NCI-H1092 treated with DMSO at 0.1 percent for 48 hours (cell line): ENCODE measurements at places on chromosomes 3 and 15.

DNA sequence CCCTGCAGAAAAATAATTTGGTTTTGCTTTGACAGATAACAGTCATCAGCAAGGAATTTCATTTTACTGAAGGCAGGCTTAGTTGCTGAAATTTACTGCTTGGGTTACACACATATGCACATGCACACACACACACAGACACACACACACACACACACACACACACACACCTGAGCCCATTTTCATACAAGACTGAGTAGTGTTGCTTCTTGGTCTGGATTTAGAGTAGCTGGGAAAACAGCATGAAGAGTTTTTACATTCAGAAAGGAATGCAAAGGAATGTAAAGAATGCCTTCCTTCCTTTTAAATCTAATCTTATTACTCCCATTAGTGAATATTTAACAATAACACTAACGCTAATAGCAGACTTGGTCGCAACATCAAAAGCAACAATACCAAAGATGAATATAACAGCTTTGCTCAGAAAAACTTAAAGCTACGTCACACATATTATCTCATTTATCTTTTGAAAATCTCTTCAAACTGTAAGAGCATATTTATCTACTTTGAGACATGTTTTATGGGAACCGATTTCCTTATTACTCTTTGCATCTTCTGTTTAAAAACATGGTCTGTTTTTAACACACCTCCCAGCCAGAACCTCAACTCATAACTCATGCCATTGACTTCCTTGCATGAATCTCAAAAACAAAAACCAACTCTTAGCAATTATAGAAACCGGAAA, 32.5 kb downstream of the RFTN1 start:
- no peak for DNase-seq

DNA sequence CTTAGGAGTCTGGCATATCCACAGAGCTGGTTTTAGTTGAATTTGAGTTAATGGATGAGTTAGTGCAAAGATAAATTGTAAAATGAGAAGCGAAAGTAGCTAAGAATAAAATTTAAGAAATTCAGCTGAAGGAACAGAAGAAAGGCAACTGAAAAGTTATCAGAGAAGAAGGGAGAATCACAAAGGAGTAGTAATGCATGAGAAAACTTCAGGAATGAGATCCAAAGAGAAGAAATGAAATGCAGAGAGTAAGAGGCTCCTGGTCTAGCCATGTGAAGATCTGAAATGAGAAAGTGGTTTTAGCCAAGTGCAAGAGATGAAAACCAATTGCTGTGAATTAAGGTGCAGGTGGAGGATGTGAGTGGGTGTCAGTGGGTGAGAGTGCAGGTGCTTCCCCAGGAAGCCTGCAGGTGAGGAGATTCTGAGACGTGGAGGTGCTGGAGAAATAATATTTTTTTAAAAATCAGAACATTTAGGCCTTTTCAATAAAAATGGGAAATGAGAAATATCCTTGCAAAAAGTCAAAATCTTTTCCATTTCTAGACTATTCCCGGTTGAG, 18.5 kb downstream of the KBTBD8 start:
- no peak for DNase-seq

DNA sequence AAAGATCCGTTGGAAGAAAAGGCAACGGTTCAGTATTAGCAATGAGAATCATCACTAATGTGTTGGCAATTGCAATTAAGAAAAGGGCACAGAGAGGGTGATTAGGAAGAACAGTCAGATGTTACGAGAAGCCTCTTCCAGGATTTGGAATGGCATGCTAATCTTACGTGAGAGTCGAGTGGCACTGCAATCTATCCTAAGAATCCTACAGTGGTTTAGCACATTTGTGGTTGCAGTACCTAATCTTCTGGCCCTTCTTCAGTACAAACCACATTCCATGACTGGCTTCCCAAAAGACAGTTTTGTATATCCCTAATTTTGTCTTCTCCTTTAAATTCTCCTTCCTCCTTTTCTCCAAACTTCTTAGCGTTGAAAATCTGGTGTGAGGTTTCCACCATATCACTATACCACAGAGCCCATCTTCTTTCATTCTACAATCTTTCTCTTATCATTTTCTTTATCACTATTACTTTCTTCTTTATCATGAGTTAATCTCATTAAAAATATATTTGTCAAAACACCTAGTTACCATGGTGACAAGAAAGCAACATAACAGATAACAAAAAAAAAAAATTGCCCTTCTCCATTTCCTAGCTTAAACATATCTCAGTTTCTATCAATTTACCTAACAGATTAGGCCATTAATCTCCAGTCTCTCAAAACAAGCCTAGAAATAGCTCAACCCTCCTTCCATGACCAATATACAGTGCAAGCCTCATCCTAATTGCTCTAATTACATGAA, 60.1 kb downstream of the IGSF11 start:
- no peak for DNase-seq

DNA sequence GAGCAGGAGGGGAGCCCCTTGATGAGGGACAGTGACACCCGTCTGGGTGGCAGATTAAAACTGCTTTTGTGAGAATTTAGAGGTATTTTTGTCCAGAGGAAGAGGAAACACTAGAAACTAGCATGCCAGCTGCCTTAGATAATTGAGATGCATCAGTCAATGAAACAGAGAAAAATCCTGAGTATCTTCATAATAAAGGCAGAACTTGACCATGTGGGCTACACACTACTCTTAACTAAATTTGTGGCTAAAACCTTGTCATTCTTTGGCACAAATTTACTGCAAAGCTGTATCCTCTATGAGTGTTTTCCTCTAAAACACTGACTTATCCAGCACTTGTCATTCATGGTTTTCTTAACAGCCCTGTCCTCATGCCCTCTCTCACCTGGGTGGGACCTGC, 259.7 kb upstream of the TPM1 start:
- DNase-seq: no peak

DNA sequence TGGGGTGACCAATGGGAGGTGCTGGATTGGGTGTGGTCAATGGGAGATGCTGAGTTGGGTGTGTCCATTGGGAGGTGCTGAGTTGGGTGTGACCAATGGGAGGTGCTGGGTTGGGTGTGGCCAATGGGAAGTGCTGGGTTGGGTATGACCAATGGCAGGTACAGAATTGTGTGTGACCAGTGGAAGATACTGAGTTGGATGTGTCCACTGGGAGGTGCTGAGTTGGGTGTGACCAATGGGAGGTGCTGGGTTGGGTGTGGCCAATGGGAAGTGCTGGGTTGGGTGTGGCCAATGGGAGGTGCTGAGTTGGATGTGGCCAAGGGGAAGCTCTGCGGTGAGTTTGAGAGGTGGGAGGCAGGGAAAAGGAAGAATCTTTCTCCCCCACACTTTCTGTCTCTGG, 250.0 kb upstream of the PROK2 start:
- no peak for DNase-seq

DNA sequence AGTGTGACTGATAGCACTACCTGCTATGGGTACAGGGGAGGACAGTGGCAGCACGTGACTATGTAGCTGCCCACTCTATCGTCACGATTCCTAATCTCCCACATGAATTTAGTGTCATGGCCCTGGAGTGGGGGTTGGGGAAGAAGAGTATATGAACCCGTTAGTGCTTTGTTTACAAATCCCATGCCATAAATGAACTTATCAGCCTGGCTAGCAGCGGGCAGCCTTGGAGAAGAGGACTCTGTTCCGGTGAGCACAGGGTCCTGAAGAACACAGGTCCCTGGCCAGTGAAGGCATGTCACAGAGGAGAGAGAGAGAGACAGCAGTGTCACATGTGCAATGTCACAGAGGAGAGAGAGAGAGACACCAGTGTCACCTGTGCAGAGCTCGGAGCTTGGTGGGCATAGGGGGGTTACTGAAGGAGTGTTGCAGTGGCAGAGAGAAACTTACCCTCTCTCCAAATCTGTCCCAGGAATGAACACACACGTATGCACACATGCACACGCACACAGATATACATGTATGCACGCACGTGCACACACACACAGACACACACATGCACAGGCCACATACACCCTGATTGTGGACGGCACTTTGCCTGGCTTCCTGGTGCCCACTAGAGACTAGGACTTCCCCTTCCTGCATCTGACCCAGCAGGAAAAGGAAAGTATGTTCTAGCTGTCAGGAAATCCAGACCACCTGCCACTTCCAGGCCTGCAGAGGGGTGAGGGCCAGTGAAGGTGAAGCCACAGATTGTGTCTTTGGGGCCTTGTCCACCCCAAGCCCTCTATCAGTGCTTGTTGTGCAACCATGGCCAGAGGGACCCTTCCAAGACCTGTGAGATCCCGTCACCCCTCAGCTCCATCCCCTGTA, 26.3 kb downstream of the ITGA11 start:
- no peak for DNase-seq

GRCh38 chr15:60471314-60471713, 7.6 kb downstream of the ICE2 start:
- DNase-seq: no peak

- DNase-seq: no peak
These were observed 17.6 kb upstream of the COLQ start for GRCh38 chr3:15539066-15539465.

- DNase-seq: no peak
These were observed 25.8 kb upstream of the ADPGK start for GRCh38 chr15:72809329-72809728.

- no peak for DNase-seq
These were observed 730.7 kb upstream of the ALCAM start for GRCh38 chr3:104635872-104636580.

GRCh38 chr3:25437953-25438352, 9.9 kb downstream of the RARB start:
- no peak for DNase-seq

DNA sequence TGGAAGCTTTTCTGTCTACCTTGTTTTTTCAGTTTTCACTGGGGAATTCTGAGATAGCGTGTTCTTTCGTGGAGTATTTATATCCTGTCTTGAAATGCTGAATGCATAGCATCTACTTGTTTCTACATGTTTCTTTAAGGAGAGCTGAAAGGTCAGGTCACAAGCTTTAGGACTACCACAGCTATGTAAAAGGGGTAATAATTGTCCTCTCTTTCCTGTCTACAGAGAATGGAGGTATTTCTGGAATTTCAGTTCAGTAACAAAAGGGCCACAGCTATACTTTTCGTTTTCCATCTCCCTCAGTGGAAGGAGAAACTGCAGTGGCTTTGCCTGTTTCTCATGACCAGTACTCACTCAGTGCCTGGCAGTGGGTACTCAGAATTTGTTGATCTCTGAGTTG, 4.7 kb downstream of the INAFM2 start:
- no peak for DNase-seq

DNA sequence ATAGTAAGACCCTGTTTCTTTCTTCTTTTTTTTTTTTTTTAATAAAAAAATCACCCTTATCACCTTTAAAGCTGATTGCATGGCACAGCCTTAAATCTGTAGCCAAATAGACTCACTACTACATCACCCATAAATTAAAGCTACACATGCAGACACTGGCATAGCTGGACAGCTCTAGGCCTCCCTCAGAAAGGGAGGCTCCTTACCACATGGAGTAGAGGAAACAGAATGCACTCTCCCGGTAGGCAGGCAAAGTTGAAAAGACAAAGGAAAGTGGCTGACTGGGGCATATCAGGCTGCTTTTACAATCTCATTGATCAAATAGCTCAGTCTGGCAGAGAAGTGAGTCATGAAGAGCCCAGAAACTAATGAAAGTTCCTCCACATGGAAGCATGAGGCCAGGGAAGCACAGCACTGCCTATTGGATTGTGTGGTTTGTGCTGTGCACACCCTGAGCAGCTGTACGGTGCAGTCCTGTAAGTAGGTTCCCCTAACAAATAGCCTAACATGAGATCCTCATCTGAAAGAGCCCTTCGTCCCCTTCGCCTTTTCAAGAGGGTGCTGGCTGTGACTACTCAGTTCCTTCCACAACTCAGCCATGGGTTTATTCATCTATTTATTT, 32.7 kb upstream of the FAM98B start:
- DNase-seq: no peak

DNA sequence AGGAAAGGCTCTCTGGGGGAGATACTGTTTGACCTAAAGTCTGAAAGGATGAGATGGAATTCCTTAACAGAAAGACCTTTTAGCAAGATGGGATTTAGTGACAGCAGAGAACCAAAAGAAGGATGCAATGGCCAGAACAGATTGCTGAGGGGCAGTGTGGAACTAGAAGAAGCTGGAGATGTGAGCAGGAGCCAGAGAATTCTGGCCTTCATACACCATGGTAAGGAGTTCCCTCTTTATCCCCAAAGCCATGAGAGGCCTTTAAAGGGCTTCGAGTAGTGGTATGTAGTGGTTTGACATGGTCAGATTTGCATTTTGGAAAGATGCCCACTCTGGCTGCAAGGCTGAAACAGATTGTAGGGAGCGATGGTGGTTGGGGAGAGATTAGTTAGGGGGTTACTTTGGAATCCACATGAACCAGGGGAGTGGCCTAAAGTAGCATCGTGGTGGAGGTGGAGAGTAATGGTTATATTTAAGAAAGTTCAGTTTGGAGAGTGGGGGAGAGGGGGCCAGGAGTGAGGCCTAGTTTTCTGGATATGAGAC, 34.0 kb upstream of the NPHP3 start:
- no peak for DNase-seq

- DNase-seq: peak; percentile 57
These were observed 31.1 kb downstream of the UMPS start for GRCh38 chr3:124761250-124761796.

- no peak for DNase-seq
These were observed 112.1 kb downstream of the SLCO3A1 start for GRCh38 chr15:91965501-91966193.

DNA sequence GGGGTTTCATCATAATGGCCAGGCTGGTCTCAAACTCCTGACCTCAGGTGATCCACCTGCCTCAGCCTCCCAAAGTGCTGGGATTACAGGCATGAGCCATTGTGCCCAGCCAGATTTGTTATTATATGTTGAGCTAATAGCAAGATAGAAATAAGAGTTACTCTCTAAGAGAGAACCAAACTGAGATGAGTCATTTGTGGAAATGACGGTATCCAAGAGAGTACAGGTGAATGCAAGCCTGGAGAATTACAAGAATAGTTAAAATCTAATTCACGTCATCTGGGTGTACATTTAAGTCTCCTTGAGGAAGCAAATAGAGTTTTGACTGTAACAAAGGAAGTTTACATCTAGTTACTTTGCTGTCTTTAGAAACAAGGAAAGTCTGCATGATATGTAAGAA, 12.0 kb upstream of the CDIN1 start:
- no peak for DNase-seq

DNA sequence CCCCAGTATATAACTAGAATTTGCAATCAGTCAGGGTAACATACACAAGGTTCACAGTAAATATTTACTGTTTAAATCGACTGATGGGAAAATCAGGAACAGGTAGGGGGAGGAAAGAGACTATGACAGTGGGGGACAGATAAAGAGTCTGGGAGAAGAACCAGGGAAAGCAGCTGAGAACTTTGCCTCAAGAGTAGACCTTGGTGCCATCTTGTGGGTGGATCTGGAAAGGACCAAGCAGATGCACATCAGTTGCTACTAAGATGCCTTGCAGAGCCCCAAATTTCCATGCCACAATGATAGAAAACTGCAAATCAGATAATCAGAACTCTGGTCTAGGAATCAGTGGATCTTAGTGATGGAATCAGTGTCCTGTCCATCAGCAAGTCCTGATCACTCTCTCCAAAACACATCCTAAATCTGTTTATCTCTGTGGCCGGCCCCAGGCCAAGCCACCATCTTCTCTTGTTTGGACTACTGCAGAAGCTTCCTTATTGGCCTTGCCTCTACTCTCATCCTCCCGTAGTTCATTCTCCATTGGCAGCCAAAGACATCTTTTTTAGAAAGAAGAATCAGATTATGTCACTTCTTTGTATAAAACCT, 62.7 kb downstream of the PDE8A start:
- peak; percentile 0 for DNase-seq
